ENCODE measurements at places on chromosomes 1 and 21.

GRCh38 chr1:26363549-26364448, 8.8 kb downstream of the ZNF683 start:
- peak; percentile 6 for DNase-seq

DNA sequence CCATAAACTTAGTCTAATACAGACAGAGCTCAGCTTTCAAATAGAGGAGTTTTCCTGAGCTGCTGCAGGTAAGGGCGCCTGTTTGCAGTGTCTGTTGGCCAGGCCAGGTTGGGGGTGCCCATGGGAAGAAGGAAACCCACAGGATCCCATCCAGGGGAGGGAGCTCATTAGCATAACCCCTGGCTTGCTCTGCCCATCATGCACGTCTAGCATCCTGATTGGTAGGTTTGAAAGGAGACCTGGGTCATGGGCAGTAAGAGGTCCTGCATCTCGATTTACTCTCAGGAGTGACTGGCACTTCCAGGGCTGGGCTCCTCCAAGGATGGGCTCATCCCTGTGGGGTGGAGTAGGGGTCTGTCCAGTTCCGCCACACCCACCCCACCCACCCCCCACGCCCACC, 103.7 kb upstream of the CLDN14 start:
- no peak for DNase-seq

DNA sequence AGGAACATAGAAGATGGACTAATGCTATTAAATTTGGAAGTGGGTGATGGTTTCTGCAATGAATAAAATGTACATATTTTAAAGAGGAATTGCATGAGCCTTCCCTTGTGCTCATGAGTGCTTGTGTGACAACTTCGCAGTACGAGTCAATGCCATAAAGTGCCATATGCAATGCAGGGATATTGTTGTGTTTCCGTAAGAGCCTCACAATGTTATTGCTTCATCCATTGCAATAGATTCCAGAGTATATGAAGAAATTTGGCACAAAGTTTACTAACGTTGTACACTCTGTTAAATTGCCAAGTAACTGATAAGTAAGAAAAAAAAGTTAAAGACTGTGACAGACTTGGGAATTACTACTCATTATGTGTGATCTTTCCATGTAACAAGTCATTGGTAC, 22.3 kb downstream of the BTG3 start:
- no peak for DNase-seq

DNA sequence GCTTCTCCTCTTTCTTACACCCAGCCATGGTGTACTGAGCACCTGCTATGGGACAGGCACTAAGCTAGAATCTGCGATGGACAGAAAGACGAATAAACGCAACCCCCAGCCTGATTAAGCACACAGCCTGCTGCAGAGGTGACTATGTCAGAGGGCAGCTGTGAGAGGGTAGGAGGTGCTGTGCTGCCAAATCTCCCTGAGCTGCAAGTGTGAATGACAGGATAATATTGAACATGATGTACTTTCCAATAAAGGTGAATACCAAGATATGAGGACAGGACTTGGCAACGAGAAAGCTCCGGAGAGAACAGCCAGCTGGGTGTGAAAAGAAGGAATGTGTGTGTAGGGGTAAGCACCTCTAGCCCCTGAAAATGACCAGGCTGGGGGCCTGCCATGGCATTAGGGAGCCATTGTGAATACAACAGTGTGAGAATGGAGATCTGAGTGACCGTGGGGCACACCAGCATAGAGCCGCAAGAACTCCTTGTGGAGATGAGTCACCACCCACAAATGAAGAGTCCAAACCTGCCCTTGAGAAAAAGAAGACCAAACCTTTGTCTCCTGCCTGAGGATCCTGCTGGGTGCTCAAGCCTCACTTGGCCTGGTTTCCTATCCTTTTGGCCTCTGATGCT, 83.0 kb upstream of the ATF3 start:
- no peak for DNase-seq

DNA sequence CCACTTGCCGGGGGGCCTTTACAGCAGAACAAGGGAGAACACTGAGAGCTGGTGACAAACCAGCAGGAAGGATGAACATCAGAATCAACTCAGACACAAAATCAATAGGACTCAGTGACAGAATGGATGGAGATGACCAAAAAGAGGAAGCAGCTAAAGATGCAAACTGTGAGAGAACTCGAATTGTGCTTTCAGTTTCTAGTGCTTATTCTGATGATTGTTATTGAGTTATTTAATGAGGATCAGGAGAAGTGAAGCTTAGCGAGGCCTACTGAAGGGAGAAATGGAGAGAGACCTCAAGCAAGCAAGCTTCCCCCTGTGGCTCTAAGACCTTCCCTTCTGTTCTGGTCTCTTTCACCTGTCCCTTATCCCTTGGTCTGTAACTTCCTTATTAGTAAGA, 30.3 kb upstream of the TMEM125 start:
- DNase-seq = no peak

DNA sequence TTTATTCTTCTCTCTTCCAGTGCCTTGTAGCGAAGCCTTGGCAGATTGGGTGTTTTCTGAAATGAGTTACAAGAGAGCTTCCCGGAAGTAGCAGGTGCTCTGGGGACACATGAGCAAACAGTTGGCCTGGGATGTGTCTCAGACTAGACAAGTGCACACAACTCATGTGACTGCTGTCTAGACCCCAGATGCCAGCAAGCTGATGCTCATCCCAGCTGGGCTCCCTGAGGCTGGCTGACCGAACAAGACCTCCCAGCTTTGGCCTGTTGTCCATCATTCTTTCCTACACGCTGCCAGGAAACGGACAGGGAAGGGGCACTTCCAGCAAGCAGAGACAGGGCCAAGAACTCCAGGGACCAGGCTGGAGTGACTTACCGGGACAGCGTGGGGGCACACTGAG, 18.7 kb upstream of the CSF1 start:
- peak; percentile 70 for DNase-seq

DNA sequence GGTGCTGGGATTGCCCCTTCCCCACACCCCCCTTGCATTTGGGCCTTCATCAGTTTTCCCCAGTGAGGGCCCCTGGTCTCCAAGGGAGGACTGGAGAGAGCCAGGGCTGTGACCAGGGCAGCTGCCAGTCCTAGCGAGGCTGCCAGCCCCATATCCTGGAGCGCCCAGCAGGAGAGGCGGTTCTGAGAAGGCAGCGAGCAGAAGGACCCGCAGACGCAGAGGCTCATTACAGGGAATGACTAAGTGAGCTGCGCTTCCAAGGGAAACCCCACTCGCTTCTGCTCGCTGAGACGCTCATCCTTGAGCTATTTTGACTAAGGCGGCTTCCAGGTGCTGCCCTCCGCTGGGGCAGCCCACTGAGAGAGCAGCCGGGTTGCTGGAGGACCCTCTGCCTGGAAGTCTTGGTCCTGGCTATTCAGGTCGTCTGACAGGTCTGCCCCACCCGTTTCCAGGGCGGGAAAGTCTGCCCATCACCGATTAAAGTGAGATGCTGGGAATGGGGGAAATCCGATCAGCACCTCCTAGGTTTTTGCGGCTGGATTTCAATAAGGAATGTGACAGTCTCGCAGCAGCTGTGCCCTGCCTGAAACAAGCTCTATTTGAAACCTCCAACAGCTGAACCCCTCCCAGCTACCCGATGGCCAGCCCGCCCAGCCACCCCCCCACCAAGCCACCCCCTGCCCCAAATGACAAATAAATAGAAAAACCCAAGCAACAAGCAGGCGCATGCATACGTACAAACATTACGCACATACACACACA, 2.8 kb downstream of the KCNN3 start:
- DNase-seq = peak; percentile 72
